Hindlimb muscle (tissue), 1 donor: ENCODE measurements at places on chromosomes 6 and 20.

GRCh38 chr20:10654630-10655029, 19.2 kb downstream of the JAG1 start:
- no peak for DNase-seq

DNA sequence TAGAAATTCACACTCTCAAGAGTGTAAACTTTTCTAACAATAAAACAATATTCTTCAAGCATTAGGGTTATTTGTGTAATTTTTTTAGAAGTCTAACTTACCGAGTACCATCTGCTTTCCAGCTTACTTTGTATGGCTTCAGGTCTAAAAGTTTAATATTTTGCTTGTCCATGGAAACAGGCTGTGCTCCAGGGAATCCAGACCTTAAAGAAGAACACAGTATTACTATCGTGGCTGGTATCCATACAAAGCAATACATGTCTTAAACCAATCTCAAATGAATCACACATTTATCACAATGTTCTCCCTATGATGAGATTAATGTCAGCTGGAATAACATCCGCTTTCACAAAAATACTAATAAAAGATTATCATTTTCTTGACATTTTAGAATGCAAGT, 73.0 kb downstream of the RNGTT start:
- DNase-seq = peak; percentile 75

- no peak for DNase-seq
These were observed 90.3 kb downstream of the TCP11 start for GRCh38 chr6:35050757-35051330.

DNA sequence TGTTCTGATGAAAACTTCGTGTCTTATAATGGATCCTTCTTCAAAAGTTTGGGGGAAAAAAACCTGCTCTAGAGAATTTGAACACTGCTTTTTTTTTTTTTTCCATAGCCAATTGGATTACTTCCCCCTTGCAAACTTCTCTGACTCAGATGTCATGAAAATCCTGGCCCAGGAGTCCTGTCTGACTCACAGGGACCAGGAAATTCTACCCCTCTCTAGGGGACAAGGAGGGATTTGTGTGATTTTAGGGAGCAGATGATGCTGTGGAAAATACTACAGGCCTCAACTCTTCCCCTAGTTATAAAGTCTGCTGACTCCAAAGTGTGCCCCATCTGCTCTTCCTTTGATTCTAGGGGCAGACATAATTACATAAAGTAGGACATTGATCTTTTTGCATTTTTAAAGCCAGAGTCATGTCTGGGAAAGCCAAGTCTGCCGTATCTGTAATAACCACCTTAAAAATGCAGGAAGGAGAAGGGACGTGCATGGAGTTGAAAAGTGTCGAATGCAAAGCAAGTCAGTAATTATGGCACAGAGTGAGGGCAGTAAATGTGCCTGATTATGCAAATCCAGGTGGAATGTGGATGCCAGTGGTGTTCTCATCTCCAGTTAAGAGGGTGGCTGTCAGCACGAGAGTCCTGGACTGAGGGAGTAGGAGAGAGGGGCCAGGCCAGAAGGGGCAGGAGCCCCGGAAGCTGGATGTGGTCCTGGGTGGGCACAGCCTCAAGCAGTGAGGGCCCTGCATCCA, 144.3 kb upstream of the SULF2 start:
- DNase-seq = peak; percentile 69

DNA sequence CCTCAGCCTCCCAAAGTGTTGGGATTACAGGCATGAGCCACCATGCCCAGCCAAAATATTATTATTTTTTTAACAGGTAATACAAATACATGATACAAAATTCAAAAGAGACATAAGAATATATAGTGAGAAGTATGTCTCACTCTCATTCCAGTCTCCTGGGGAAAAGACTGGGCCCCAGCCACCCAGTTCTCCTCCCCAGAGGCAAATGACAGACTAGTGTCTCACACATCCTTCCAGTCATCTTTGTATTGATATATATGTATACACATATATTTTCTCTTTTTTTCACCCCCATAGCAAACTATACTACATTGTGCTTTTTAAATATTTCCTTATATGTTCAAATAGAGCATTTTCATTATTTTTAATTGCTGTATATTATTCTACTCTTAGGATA, 8.3 kb downstream of the GSS start:
- DNase-seq = no peak

DNA sequence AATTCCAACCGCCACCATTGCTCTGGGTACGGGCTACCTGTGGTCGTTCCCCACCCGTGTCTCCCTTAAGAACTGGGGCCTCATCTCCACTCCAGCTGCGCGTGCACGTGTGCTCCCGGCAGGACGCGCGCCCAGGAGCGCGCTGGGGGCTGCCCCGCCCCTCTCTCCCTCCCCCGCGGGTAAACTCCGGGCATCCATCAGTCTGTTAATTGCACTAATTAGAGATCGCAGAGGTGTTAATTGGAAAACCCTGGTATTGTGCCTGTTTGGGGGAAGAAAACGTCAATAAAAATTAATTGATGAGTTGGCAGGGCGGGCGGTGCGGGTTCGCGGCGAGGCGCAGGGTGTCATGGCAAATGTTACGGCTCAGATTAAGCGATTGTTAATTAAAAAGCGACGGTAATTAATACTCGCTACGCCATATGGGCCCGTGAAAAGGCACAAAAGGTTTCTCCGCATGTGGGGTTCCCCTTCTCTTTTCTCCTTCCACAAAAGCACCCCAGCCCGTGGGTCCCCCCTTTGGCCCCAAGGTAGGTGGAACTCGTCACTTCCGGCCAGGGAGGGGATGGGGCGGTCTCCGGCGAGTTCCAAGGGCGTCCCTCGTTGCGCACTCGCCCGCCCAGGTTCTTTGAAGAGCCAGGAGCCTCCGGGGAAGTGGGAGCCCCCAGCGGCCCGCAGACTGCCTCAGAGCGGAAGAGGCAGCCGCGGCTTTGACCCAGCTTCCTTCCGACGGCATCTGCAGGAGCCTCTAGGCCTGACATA, 14.4 kb downstream of the FOXP4 start:
- no peak for DNase-seq

DNA sequence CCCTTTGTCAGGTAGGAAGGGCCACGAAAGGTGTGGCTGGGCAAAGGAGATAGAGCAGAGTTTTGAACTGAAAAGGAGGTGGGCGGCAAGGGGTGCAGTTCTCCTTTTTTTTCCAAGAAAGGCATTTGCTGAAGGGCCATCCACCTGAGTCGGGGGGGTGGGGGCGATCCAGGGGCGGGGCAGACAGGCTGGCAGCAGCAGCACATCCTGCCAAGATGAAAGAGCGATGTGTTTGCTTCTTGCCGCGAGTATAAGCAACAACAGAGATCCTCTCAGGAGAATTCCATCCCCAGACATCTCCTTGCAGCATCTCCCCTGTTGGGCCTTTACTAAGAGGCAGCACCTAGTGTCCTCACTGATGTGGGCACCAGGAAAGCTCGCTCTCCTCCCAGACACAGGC, 516.5 kb downstream of the CD83 start:
- DNase-seq = no peak

DNA sequence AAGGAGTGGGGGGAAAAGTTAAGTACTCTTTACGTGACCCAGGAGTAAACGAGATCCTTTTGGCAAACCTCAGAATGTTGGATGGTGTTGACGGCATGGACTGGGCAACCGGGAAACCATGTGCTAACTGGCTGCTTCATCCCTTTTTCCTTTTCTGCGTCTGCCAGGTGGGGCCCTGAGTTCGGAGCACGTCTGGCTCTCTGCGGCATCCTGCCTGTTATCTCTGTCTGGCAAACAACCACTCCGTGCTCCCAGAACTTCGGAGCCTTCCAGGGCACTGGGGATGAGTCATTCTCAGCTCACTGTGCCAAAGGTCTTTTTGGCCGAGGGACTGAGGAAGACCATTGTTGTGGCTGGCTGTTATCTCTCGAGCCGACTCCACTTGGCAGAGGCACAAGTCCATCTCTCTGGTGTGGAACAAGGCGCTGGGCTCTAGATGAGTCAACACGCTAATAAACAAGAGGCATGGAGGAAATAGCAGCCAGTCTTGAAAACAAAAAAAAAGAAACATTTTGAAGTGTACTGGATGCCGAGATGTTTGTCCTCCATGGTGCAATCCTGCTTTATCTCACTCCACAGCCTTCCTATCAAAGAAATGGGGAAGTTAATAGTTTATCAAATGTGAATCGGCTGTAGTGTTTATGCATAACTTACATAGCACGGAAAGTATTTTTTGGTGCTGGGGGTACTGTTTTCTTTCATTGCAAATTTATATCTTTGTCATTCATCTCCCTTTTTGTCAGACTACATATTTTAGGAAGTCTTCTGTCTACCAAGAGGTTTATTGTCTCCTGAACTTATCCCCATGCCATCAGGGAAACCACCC, 64.6 kb upstream of the TXNDC5 start:
- DNase-seq = peak; percentile 21

- no peak for DNase-seq
These were observed 113.0 kb upstream of the TMEM170B start for GRCh38 chr6:11424395-11425034.

GRCh38 chr6:3977875-3978711, 100.8 kb downstream of the FAM217A start:
- DNase-seq = peak; percentile 83

DNA sequence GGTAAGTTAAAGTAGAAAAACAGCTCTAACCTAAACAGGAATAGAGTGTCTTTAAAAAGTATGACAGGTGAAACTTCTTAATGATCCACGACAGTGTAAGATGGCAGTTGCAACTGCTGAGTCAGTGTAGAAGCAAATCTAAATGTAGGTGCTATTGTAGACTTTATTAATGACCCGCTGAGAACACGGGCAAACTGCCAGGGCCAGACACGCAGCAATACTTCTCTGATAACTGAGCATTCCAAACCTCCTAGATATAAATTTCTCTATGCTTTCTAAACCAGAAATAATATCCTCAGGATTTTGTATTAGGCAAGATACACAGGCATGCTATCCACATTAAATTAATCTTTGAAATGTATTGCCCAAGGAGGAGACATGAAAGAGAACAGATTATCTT, 1076.4 kb downstream of the HACE1 start:
- DNase-seq = no peak

DNA sequence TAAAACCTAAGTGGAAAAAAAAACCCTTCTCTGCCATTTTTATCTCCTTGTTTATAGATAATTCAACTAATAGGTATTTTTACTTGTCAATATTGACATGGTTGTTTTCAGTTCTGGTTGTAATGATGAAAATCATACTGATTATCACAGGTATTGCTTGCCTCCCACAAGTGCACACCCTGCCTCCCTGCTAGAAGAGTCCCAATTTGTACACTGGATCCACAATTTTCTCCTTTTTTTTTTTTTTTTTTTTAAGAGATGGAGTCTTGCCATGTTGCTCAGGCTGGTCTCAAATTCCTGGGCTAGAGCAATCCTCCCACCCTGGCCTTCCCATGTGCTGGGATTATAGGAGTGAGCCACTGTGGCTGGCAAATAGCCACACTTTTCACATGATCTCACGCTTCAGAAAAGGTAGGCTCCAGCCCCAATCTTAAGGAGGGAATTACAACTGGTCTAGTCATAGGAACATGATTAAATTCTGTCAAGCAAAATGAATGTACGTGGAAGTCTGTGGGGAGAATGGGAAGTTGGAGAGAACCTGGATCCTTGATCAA, 12.3 kb downstream of the DYNLT2 start:
- DNase-seq = no peak

- DNase-seq = no peak
These were observed 10.9 kb downstream of the PMEPA1 start for GRCh38 chr20:57698867-57699275.

- no peak for DNase-seq
These were observed 43.7 kb upstream of the ADTRP start for GRCh38 chr6:11822346-11822745.

DNA sequence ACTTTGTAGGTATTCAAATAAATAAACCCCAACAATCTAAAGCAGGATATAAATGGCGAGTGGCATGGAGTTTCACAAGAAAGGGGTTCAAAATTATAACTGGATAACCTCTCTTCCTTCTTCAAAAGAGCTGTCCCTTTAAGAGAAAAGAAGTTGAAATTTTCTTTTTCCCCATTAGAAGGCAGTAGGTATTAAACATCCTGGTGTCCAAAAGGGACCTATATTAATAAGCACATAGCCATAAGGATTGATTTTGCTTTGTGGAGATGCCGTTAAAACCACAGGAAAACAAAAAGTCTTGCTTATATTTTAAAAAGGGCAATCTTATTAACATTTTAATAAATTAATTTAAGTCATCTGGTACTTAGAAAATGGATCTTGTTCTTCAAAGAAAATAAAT, 76.5 kb downstream of the LYRM4 start:
- DNase-seq = no peak

DNA sequence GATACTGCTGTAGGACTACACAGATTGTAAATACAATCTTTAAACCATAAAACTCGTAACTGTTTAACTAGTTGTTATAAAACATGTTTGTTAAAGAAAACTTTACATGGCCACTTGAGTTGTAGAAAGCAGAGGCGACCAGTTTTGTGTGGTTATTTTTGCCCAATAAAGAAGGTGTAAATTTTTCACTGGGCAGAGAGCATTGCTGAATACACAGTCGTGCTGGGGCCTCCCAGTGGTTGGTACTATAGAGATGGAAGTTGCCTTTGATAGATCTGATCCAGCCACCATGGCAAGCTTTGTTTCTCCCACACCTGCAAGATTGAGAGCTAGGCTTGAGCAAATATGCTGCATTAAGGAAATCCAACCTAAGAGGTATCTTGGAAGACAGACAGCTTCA, 34.0 kb upstream of the YWHAB start:
- DNase-seq = no peak

GRCh38 chr6:50976907-50977306, 158.2 kb downstream of the TFAP2B start:
- no peak for DNase-seq

DNA sequence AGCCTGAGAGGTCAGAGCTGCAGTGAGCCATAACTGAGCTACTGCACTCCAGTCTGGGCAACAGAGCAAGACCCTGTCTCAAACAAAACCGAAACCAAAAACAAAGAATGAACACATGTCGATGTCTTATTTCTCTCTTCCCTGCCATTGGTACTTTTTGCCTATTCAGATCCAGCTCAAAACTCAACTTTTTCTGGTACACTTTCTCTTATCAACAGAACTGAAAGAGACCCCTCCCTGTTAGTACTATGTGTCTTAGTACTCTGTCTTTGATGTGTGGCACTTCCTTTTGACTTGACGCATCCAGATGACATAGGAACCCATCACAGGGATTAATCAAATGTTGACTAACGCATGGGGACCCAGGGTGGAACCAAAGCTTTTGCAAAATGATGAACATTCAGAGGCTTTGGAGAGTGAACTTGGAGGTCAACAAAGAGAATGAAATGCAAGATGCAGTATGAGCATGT, 44.8 kb downstream of the AKAP12 start:
- DNase-seq = no peak

DNA sequence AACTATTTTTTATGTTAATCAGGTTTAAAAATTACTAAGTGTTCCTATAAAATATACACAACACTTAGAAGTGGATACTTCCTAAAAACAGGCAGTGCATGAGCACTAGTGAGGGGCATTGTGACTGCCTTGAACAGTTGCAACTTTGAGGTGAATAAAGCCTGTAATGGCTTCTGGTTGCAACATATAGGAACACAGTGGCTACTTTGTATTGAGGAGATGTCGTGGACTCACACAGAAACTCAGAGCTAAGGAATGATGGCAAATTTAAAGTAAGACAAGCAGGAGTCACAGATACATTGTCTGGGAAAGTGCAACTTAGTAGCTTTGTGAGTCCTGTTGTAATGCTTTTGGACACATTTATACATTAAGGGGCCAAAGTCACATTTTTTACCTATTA, 861 bp upstream of the HLA-A start:
- no peak for DNase-seq

GRCh38 chr6:116714761-116715160, 33.8 kb downstream of the KPNA5 start:
- no peak for DNase-seq

GRCh38 chr20:50655311-50655880, 35.9 kb downstream of the RIPOR3 start:
- peak; percentile 91 for DNase-seq
